ENCODE measurements at places on chromosomes 2 and 18.

DNA sequence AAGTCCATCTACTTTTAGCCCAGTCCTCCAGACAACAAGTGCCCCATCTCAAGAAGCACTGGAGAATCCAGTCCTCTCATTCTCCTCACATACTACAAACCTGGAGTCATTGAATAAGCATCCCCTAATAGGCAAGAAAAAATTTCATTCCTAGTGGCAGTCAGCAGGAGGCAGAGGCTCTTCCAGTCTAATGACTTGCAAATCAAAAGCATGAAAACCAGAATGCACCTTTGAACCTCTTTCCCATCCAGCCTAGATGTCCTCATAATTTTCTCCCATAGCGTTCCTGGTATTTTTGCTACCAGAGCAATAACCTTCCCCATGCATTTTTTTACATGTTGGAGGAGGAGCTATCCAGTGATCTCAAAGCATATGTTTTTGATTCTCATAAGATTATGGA is 252.6 kb downstream of the TTC32 start:
- DNase-seq = no peak

DNA sequence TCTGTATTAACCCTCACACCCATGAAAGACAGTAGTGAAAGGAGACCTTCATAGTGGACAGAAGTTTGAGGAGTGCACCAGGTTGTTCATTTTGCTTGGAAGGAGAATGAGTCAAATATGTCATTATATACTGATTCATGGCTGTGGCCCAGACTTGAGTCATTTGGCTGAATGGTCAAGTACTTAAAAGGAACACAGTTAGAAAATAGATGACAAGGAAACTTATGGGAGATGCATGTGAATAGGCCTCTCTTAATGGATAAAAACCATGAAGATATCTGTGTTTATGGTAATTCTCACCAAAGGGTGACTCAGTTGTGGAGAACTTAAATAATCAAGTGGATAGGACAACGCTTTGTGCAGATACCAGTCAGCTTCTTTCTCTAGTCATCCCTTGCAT is 524.7 kb upstream of the CNTNAP5 start:
- no peak for DNase-seq

DNA sequence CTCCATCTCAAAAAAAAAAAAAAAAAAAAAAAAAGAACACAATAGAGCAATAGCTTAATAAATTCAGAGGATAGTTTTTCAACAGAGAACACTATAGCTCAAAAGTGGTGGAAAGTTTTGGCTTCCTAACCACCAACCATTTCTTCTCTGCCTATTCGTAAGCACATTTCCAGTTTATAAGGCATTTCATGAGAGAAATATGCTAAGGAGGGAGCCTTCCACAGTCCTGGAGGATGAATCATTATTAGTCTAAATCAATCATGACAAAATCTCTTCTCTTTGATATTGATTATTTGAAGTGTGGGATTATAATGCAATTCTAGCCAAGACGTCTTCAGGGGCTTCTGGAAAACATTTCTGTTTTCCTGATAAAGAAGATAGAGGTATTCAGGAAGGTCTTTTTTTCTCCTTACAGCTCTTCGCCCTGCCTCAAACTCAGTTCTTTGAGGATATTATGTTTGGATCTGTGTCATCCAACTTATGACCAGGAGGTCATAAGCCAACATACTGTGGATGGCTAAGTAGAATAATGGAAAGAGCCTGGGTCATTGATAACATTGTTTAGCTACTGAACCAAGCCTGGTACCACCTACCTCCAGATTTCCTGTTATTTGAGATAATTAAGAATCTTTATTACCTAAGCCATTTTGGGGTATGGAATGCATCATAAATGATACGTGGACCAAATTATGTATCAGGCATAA is 207.3 kb downstream of the TRIB2 start:
- DNase-seq = no peak

GRCh38 chr2:144643537-144644336 is 123.8 kb upstream of the ZEB2 start:
- no peak for DNase-seq

GRCh38 chr2:217791551-217791950 is 211.2 kb downstream of the TNS1 start:
- no peak for DNase-seq

- no peak for DNase-seq
These were observed 51.7 kb downstream of the SOS1 start for GRCh38 chr2:39069136-39069515.

DNA sequence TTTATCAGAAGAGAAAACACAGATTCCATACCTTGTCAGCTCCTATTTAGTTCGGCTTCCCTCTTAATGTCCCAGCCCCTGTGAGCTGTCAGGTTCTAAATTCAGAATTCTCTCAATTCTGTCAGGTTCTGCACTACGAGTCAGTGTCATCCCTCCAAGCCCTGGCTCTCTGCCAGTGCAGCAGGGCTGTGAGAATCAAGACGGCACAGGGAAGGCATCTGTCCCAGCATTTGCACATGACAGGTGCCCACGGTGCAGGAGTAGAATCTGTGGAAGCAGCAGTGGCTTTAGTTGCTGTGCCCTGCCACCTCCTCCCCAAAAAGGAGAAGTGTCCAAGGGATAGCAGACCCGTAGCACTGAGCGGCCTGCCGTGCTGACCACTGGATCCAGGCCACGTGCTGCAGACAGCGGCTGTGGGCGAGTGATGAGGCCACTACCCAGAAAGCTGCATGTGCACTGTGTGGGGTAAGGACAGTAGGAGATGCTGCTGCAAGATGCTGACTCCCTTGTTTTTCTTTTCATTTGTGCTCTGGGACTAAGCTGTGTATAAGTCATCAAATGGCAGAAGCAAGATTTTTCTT is 12.8 kb downstream of the RBFA start:
- no peak for DNase-seq

DNA sequence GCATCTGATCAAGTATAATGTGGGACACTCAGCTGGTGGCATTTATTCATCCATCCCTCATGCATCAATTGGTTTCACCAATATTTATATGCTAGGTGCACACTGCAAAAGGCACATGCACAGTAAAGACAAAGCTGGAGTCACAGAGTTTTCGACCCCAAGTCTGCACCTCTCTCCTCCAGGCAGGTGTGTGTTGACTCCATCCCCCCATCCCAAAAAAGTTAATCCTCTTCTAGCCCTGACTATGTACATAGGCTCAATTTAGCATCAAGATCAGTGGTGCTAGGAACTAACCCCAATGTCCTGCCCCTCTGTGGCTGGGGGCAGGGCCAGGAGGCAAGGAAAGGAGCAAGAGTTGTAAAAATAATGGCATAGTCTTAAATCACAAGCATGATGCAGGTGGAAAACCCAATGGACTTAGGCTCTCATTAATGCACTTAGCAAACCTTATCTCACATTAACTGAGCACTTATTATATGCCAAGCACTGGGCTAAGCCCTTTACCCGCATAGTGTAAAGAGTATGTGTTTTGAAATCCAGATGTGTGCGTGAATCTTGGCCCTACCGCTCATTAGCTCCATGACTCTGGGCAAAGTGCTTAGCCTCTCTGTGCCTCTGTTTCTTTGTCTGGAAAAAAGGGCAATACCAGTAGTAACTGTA is 3.1 kb downstream of the EVA1A start:
- DNase-seq = no peak

DNA sequence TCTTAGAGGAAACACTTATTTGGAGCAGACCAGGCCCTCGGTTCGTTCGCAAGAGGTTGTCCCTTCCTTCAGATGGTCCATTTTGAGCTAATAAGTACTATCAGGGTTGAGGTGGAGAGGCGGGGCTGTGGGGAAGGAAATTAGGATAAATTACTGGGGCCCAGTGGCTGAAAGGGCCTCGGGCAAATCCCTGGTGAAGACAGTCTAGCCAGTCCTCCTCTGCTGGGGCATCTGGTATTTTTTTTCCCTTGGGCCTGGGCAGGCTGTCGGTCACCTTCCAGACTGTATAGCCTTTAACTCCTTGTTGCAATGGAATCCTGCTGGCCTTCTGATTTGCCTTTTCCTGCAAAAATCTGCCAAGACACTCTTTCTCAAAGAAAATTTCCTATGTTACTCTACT is 1.7 kb upstream of the MYO3B start:
- DNase-seq = no peak

DNA sequence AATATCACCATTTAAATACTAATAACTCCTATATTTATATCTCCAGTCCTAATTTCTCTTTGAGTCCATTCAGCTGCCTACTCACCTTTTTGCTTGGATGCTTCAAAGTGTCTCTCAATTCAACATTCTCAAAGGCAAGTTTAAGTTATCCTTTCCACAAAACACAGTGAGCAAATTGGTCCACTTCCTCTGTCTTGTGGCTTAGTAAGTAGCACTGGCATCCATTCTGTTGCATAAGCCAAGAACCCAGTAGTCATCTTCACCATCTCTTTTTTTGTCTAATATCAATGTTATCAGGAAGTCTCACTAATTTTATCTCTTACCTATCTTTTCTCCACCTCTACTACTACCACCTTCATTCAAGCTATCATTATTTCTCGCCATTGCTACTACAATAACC is 27.4 kb upstream of the IL1RL1 start:
- no peak for DNase-seq

- no peak for DNase-seq
These were observed 26.5 kb downstream of the RMP24 start for GRCh38 chr18:35998967-35999366.

DNA sequence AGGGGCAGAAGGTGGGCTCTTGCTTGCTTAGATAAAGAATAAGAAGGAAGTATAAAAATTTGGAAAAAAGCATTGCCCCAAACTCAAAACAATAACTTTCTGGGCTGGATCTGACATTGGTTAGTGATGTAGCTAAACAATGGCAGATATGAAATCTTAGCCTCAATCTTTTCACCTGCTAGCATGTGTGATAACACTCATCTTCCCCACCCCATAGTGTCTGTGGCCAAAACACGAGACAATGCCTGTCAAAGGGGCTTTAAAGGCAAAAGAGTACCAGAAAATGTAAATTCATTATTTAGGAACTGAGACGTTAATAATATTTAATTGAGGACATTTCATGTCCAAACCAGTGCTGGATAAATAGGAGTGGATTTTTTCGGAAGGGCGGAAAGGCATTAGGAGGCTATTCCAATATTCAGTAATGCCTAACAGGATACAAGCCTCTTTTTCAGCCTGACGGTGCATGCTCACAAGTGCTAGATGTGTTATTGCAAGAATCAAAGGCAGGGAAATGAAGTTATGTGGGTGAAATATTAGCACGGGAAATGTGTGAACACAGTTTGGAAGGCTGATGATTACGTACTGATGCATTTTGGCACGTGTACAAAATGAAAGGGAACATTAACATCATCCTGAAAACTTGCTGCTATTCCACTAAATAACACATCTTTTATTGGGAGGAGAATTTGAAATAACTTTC is 395.7 kb downstream of the GALR1 start:
- DNase-seq = no peak

- no peak for DNase-seq
These were observed 272.9 kb downstream of the CDH20 start for GRCh38 chr18:61606068-61606660.

DNA sequence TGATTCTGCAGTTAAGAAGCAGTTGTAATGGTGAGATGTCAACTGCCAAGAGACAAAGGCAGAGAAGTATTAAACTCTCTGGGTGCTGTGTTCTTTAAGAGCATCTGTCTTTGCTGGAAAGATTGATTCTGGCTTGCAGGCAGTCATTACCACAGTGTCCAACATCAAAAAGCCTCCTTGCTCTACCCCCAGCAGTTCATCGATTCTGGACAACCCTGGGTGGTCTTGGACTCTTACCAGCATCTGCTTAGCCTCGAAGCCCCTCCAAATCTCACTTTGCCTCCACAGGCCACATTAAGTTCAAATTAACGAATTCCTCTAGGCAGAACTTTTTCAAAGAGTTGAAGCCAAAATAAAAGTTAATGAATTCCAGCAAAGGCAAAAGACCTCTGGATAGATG is 1061.4 kb downstream of the TSN start:
- DNase-seq = no peak

DNA sequence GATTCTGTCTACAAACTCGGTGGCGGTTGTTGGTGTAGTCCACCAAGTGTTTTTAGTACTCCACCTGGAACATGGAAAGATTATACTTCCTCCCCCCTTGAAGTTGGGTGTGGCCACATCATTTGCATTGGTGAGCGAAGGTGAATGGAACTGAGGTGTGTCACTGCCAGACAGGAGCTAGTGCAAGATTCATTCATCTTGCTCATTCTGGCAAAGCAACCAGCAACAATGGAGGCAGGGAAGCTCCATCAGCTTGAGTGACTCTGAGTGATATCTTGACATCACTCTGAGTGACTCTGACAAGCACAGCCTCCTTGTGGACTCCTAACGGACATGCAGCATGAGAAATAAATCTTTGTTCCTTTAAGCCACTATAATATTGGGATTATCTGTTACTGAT is 54.7 kb upstream of the SLC1A4 start:
- no peak for DNase-seq

DNA sequence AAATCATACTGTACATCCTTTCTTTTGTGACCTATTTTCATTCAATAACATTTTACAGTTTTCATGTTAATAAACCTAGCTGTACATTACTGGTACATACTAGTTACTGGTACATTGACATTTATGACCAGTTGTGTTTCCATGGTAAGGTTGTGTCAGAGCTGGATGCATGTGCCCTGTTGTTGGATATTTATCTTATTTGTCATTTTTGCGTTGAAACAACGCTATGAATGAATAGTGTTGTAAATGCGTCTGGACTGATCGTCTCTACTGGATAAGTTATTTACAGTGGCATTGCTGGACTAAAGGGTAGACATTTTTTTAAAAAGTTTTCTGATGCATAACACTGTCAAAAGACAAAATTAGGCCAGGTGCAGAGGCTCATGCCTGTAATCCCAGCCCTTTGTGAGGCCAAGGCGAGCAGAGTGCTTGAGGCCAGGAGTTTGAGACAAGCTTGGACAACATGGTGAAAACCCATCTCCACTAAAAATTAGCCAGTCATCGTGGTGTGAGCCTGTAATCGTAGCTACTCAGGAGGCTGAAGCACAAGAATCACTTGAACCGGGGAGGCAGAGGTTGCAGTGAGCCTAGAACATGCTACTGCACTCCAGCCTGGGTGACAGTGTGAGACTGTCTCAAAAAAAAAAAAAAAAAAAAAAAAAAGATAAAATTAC is 40.2 kb downstream of the MCFD2 start:
- DNase-seq = no peak

DNA sequence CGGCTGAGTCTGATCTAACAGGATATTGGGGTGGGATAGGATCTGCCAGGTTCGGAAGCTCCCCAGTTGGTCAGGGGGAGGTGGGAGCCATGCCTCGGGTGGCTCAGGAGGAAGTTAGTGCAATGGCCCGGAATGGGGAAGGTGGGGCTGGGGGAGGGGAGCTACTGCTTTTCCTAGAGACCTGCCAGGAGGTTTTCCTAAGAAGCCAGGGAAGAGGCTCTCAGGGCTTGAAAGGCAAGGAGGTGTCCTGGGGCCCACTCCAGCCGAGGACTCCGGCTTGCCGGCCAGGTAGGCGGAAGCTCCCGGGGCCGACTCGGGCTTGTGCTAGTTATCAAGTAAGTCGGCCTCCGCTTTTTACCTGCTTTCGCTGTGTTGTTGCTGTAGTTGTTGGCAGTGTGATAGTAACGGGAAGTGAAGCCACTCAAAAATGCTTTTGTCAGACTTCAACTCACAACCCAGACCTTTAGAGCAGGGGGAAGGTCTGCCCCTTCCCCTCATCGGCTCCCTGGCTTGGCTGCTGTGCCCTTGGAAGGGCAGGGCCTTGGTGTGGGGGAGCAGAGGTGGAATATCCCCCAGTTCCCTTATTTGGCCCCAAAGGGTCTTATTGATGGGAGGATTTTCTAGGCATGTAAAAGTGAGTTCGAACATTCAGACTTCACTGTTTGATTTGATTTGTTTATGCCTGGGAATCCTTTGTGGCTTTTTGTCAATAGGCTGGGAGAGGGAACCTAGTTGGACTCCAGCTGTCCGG is 5.4 kb downstream of the GDF7 start:
- no peak for DNase-seq

- no peak for DNase-seq
These were observed 17.2 kb upstream of the SFXN5 start for GRCh38 chr2:73088703-73089102.

Measured in substantia nigra (tissue), 51 donors.